ENCODE measurements at places on chromosomes 3 and 15. TPM values are rescaled to one million over a fixed set of nuclear protein-coding genes. Genes with fewer than 3 reads are reported as not detected.
A peak's percentile ranks its signal among the peaks of the same experiment; 100 is the strongest.

Gene GOLGA8K
- total RNA-seq: 1.9 TPM

Gene HRG
- total RNA-seq: not detected

Gene CCR2
- total RNA-seq: 0.47 TPM

Gene CPEB1
- total RNA-seq: 64.1 TPM

Gene IFT122
- total RNA-seq: 56.4 TPM

Gene NOX5
- 0.93 TPM for total RNA-seq

Gene PRTG
- total RNA-seq: 1.5 TPM

DNA sequence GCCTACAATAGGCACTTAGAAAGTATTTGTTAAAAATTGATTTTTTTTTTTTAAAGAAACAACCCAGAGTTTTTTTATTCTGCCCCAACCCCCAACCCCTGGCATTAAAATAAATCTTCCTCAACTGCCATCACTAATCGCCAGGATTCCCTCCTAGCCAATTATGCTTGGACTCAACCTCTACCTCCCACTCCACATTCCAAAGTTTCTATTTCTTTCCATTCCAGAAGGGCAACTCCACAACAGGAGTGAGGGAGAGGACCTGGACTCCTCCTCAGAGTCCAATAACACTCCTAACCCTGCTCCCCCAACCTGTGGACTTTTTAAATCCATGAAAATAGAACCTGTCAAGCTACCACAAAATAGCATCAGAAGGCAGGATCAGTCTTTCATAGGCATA is 99.4 kb downstream of the ADAMTS9 start:
- DNase-seq: no peak

GRCh38 chr15:34729886-34730285 is 24.9 kb downstream of the GJD2 start:
- DNase-seq: no peak

DNA sequence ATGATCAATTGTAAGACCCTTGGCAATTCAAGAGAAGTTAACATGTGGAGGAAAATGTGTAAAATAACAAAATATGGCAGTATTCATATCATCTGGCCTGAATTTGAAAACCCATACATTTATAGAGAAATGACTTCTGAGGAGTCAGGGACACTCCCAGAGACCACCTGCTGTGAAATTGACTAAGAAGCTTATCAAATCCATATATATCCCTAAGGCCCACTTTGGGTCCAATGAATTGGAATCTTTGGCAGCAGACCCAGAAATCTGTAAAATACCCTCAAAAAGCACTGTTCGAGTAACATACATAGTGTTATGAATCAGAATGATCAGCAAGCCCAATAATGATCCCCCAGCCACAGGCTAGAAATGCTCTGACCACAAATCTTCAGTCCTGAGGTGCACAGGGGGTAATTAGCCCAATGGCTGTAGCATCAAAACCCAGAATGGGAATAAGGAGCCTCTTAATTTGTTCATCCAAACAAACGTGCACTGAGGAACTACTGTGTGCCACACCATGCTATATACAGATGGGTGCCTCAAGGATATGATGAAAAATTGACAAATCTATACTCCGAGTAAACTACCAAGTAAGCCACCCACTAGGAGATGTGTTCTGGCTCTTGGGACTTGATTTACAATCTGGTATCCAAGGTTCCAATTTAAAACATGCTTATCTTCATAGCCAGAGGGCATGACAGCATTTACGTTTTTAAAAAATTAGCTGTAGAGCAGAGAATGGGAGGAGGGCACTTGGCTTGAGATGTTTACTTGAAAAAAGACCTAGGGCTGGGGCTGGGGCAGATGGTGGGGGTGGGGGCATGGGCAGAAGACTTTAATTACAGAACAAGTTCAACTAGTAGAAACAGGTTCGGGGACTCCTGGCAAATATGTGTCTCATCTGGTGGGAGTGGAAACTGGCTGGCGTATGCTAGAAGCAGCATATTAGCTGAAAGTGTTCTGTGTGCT is 9.1 kb upstream of the ARHGEF3 start:
- no peak for DNase-seq

GRCh38 chr3:184540777-184541681 is 20.6 kb upstream of the EPHB3 start:
- peak; percentile 76 for DNase-seq

DNA sequence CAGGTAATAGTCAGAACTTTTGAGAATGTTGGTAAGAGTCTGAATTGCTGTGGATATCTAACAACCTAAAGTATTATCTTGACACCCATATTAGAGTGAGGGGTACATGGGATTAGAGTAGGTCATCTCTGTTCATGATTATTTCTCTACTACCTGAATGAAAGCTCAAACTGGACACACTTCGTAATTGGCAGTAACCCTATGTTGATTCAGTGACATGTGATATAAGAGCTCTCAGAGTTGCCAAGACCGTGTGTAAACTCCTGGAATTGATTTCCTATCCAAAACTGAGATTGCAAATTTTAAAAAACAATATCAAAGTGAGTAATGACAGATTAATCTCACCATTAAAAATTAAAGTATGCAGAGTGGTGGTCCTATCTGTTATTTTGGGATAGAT is 214.8 kb upstream of the ARHGEF26 start:
- DNase-seq: no peak

All from dorsolateral prefrontal cortex (tissue), 122 donors.